ENCODE measurements at places on chromosomes 12 and 14. TPM values are rescaled to one million over a fixed set of nuclear protein-coding genes. Genes with fewer than 3 reads are reported as not detected.

DNA sequence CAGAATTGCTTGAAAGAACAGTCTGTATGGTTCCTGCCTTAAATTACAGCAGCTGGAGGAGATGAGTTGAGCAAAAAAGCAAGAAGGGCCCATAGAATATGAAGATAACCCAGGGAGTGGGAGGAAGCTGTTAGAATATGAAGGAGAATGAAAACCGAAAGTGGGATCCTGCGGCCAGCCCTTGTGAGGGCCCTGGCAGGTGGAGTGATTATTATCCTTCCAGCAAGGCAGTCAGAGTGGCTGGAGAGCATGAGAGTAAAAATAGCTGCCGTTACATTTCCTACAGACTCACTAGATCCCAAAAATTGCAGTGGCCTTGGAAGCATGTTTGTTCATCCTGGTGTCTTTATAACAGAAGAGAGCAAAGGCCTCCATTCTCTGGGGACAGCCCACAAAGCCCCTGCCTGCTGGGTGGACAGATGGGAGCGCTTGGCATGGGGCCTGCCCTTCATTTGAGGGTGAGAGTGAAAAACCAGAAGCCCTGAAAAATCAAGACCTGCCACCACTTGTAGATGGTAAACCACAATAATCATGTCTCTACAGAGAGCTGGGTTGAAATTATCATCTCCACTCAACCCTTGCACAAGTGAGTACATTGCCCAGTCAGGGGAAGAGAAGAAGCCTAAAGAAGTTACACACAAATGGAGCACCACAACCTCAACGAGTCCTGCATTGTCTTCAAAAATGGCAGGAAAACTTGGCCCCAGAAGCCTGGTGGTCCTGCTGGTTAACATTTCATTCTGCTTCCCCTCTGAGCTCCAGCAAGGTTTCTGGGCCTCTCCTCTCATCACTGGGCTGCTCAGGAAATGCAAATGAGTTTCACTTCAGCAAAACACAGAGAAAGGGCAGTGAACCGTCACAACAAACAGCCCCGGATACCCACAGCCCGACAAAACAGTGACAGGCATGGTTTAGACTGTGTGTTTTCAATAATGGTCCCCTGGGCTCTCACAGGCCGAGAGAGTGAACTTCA lies 20.5 kb downstream of the ZDHHC22 start:
- DNase-seq: no peak

DNA sequence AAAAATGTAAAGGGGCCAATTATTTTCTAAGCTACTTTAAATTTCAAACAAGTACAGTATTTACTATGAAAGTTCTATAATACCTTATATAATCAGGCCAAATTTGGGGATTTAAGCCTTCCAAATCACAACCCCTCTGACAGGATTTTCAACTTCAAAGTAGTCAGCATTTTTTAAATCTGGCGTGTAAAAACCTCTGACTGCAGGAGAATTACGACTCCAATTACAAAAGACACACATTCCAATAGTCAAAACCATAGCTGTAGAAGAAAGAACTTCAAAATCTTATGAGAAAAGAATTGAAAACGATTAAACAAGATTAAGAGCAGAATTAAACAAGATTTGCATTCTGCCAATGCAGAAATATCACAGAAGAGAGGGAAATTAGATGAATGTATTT lies 12.7 kb downstream of the OSBPL8 start:
- DNase-seq: no peak

GRCh38 chr14:92649934-92650545 lies 98.4 kb downstream of the LGMN start:
- no peak for DNase-seq

GRCh38 chr14:82420871-82421270 lies 887.2 kb upstream of the SEL1L start:
- DNase-seq: no peak

GRCh38 chr14:52395728-52396127 lies 81.6 kb downstream of the PTGER2 start:
- DNase-seq: no peak

DNA sequence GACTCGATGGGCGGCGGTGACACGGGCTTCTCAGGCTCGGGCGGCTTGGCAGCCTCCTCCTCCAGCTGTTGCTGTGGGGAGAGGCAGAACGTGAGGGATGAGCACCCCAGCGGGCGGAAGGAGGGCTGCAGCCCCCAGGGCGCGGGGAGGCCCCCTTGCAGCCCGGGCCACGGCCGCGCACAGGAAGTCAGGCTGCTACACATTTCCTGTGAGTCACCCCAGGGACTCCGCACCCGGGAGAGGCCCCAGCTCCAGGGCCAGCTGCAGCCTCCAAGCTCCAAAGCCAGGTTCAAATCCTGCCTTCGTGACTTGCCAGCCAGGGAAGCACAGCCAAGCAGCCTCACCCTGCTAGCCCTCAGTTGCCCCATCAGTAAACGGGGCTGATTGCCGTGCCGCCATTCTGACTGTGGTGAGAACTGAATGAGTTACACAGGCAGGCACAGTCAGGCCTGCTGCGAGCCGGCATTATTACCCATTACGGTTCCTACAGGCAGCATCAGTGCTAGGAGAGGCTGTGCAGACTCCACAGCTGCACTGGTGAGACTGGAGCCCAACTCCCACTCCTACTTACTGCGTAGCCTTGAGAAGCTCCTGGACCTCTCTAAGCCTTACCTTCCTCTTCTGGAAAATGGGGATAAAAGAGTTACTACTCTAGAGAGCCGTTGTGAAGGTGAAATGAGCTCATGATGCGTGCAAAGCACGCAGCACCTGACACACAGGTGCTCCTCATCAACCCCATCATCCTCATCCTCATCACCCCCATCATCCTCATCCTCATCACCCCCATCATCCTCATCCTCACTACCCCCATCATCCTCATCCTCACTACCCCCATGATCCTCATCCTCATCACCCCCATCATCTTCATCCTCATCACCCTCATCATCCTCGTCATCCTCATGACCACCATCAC lies 100.9 kb downstream of the NCOR2 start:
- DNase-seq: no peak

MEG3 gene
- 218 TPM for polyA plus RNA-seq

KANSL2 gene
- polyA plus RNA-seq: 63.5 TPM
